CD4-positive, alpha-beta T cell (primary cell): ENCODE measurements at places on chromosomes 6 and 20.

DNA sequence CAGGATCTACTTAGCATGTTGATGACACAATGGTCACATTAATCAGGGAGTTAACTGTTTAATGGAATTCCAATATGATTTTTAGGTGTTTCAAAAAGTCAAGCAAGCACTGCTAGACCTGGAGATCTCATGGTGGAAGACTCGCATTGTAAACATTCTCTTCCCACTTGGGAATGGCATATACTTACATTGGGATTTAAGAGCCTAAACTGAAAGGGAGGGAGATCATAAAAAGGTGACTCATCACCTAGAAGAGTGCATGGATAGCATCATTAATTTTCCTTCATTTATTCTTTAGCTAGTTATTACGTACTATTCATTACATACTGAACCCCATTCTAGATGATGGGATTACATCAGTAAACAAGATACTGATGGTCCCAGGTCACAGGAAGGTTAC is 185.4 kb downstream of the TASP1 start:
- DNase-seq, result no peak

GRCh38 chr20:14477125-14477524 is 139.7 kb upstream of the FLRT3 start:
- no peak for DNase-seq

DNA sequence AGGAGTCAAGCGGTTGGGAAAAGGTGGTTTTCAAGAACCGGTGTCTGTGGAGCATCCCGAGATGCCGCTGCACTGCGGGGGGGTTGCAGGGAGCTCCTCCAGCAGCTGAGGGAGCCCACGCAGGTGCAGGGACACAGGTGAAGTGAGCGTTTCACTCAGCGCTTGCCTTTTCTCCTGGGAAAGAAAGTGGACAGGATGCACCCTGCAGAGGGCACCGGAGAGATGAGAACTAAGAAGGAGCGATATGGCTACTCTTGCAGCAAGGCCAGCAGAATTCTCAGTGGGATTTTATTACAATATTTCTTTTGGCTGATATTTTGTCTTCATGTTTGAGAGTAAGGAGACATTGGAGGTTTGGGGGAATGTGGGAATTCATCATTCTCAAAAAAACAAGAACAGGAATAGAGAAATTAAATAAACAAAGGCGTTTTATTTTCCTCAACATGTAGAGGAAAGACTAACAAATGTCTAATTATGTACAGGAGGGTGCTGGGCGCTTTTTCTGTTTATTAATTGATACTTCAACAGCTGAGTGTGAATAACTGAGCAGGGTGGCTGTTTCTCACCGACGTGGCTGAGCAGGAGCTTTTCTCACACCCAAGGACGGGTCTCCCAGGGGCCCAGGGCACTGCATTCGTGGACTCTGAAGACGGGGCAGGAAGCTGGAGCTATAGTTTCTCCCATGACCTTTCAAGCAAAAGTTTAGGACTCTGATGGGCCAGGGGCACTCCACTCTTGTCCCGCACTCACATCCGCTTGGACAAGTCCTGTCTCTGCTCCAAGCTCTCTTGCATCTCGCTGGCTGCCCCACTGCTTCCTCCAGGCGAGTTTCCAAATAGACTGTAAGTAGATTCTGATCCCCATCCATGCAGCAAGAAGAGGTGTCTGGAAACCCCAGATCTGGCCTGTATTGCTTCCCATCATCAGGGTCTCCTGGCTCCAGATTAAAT is 176.1 kb downstream of the SMOC2 start:
- no peak for DNase-seq

DNA sequence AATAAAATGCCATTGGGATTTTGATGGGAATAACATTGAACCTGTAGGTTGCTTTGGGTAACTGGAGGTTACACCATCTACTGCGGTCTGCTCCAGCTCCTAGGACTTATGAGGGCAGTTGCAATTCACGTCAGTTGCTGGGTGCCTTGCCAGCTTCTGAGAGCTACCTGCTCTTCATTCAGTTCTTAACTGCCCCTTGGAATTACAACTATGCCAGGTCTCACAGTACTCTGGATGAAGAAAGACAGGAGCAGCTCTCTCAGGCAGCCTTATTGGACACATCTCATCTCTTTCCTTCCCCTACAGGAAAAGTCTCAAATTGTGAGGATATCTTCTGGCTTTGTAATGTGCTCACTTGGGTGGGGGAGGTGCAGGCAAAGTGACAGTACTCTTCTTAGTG is 1643.3 kb downstream of the GRIK2 start:
- DNase-seq, result no peak

GRCh38 chr6:2496291-2496690 is 250.9 kb upstream of the GMDS start:
- no peak for DNase-seq

DNA sequence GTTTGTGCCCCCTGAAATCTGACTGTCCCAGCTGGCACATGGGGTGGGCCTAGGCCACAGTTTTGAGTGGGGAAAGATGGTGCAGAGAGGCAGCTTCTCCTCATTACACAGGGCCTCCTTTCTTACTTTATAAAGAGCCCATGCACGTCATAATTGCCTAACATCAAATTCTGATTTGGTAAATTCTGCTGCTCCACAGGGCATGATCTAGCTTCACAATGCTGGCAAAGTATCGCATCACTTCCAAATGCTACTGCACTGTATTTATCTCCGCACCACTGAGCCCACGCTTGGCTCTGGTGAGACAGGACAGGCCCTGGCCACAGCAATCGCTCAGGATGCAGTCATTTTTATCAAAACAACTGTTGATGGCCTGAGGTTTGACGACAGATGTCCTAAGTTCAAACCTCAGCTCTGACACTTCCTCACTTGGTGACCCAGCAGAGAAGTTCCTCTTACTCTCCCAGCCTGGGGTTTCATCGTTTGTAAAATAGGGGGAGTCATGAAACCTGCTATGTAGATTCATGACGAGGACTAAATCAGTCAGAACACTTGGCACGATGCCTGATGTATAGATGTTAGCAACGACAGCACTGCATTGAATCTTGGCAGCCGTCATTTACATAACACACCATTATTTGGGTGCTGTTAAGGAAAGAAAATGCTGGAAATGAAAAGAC is 187.9 kb downstream of the TTLL2 start:
- no peak for DNase-seq

GRCh38 chr6:3297006-3297405 is 38.3 kb downstream of the PSMG4 start:
- DNase-seq, result no peak

DNA sequence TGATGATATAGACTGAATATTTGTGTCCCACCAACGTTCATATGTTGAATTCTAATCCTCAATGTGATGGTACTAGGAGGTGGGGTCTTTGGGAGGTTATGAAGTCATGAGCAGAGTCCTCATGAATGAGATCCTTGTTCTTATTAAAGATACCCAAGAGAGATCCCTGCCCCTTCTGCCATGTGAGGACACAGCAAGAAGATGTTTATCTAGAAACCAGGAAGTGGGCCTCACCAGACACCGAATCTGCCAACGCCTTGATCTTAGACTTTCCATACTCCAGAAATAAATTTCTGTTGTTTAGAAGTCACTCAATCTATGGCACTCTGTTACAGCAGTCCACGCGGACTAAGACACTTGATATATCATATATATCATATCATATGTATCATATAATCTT is 67.7 kb upstream of the GCM1 start:
- no peak for DNase-seq

DNA sequence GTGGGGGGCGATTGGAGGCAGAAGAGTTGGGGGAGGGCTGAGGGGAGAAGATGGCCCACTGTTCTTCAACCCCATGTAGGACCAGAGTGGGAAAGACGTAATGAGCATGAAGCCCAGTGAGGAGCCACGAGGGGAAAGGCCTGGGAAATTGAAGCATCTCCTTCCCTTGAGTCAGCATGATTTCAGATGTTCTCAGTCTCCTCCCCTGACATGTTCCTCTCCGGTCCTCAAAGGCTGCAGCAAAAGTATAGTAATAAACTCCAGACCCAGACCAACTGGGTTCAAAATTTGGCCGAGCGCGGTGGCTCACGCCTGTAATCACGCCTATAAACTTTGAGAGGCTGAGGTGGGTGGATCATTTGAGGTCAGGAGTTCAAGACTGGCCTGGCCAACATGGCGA is 1.9 kb upstream of the NFKBIE start:
- no peak for DNase-seq

DNA sequence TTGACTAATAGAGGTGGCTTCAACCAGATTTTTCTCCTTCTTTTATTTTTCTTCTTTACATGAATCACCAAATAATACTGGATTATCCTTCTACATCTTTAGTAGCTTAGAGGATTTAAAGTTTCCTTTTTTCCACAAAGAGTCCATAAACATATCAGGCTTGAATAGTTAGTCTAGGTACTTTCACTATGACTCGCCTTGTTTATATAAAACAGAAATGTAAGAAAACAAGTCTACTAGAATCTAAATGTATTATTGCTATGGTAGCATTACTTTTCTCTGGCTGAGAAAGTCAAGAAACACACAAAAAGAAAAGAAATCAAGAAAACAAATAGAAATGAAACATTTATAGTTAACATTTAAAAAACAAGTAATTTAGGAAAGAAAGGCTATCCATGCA is 215.2 kb downstream of the PTPRK start:
- no peak for DNase-seq

GRCh38 chr20:13338097-13338661 is 117.1 kb downstream of the ISM1 start:
- no peak for DNase-seq

DNA sequence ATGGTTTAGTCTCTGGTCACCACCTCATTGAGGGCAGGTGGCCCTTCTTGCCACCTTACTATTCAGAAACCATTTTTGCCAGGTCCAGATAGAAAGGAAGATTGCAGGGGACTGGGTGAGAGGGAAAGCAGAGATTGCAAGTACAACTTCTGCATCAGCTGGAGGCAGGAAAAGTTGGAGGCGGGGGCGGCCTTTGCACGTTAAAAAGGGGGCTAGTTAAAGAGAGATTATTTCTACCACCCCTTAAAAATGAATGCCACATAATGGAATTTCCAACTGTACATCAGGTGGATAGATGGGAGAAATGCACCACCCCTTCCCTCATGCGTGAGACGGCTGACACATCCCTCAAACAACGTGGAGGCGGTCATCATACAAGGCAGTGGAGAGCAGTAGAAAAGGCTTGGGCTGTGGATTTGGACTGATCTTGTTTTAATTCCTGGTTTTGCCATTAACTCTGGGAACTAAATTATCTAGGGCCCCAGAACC is 95.4 kb upstream of the CNKSR3 start:
- DNase-seq, result no peak

GRCh38 chr6:45880159-45880558 is 135.5 kb downstream of the CLIC5 start:
- no peak for DNase-seq

DNA sequence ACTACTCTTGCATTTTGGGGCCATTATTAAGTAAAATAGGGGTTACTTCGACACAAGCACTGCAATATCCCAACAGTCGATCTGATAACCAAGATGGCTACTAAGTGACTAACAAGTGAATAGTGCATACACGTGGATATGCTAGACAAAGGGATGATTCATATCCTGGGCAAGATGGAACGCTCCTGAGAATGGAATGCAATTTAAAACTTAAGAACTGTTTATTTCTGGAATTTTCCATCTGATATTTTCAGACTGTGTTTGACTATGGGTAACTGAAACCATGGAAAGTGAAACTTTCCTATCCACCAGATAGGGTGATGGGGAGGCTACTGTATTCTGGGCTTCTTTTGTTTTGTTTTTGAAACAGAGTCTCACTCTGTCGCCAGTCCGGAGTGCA is 66.5 kb downstream of the ILRUN start:
- no peak for DNase-seq

- no peak for DNase-seq
Observed at GRCh38 chr6:20802596-20802995, 268.3 kb downstream of the CDKAL1 start.

- no peak for DNase-seq
Observed at GRCh38 chr20:51156041-51156982, 133.4 kb upstream of the KCNG1 start.

DNA sequence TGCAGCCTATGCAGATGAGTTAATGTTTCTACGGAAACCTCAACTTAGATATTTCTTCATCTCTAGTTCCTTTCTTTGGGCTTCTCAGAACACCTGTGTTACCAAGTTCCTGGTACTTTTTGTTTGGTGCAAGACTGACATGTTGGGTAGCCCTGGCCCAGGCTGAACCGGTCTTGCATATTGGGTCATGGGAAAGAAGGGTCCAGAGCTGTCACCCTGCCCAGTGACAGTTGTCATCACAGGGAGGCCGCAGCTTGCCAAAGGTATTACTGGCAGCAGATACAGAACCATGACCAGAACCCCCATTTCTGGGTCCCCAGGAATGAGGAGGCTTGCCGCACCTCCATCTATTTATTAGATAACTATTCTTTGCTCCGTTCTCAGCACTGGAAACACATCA is 40.2 kb downstream of the PDYN start:
- no peak for DNase-seq

- no peak for DNase-seq
Observed at GRCh38 chr6:150691463-150691862, 91.8 kb downstream of the PLEKHG1 start.

DNA sequence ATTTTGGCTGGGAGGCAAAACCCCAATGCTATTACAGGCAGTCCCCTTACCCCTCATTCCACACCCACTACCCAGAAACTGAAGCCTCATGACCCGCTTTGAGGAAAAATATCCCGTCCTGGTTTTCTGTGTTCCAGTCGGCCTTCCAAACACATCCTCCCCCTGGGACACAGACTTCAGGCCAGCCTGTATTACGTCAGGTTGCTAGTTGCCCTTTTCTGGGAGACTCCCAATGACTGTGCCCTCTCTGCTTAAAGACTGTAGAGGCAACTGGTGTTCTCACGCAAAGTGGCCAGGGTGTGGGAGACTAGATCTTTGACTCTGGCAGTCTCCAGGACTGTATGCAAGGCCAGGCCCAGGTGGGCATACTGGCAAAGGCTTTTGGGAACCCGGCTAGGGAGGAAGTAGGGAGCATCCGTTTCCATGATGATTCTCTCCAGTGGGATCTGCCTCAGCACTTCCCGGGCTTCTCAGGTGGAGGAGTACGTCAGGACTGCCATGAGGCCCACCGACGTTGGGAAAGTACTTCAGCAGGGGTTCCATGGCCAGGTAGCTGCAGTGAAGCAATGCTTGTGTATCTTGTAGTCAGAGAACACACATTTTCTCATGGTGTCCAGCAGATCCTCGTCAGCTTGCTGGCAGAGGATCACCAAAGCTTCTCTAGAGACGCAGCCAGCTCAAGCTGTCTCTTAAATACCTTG is 34.9 kb downstream of the DYNLT1 start:
- no peak for DNase-seq

DNA sequence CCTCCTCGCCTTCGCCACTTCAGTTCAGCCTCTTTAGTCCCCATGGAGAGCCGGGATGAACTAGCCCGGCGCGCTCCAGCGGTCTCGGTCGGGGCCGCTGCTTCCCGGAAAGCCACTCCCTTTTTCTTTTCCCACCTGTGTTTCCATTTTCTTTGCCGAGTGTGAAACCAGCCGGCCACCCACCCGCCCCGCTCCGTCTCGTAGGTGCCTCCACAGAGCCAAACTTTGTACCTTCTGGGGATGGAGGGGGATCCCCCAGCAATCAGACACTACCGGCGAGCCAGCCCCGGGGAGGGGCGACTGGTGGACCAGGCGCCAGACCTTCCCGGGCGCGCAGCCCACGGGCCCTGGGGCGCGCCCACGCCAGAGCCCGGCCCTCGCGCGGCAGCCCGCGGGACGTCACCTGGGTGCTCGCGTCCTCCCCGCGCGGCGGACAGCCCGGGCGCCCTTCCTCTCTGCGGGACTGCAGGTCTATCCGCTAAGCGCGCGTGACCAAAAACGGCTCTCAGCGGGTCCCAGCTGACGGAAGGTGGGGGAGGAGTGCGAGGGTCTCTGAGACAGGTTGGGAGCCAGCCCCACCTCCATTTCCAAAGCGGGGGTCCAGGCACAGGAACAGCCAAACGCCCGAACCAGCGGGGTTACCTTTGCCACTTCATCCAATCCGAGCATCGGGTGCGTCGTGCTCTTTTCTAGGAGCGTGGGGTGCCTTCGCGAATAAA is at the start of gene MCHR2:
Gene MCHR2 (minus strand): TSS at position 691 of the 719 bp plus-strand sequence. CDS start 38,076 bp downstream, outside the sequence.
- no peak for DNase-seq
